ENCODE measurements at places on chromosomes 2 and 18. TPM values are rescaled to one million over a fixed set of nuclear protein-coding genes. Genes with fewer than 3 reads are reported as not detected.

DNA sequence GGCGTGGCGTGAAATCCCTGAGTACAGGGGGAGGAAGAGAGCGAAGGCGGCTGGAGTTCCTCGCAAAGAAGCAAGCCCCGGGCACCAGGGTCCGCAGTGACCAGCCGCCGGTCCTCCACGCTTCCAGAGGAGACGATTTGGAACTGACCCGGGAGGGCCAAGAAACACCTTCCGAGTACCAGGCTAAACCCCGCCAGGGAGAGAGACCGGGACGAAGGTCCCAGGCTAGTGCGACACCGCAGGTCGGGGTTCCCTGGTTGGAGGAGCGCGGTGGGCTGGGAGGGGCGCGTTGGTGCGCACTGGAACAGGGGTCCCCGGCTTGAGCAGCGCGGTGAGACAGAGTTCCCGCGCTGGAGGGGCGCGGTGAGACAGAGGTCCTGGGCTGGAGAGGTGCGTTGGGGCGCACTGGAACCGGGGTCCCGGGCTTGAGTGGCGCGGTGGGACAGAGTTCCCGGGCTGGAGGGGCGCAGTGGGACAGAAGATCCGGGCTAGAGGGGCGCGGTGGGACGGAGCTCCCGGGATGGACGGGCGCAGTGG lies 901 bp downstream of the WDFY1 start:
- peak; percentile 54 for DNase-seq

DNA sequence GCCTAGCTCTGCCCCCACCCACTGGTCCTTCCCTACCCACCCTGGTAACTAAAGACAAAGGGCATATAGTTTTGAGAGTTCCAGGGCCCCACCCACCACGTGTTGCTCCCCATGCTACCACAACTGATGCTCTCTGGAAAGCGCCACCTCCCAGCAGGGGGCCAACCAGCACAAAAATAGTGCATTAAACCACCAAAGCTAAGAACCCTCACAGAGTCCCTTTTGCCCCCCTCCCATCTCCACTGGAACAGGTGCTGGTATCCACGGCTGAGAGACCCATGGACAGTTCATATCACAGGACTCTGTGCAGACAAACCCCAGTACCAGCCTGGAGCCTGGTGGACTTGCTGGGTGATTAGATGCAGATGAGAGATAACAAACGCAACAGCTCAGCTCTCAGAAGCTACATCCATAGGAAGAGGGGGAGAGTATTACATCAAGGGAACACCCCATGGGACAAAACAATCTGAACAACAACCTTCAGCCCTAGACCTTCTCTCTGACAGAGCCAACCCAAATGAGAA lies 715.9 kb downstream of the NUP35 start:
- DNase-seq, result no peak

GRCh38 chr2:120654381-120655134 lies 81.1 kb upstream of the GLI2 start:
- peak; percentile 75 for DNase-seq

DNA sequence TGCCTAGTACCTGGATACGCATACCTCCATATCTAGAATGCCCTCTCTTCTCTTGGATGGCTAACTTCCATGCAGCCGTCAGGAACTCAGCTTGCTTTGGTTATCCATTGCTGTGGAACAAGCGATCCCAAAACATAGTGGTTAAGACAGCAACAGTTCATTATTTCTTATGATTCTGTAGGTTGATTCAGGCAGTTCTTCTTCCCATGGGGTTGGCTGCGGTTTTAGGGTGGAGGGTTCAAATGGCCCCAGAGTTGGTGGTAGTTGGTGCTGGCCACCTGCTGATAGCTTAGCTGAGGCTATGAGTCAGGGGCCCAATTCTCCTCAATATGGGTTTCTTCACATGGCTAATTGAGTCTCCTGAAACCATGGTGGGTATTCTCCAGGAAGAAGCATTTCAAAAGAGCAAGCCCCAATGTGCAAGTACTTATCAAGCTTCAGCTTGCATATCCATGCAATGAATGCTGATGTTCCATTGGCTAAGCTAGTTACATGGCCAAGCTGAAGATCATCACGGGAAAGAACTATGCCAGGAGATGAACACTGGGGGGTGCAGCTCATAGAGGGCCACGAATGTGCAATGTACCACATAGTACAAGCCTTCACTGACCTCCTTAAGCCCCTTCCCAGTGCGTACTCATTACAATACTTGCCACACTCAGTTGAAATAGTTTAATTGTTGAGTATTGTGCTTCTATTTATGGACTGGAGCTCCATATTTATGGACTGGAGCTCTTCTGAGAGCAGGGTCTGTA lies 10.0 kb upstream of the RHOB start:
- DNase-seq, result no peak

DNA sequence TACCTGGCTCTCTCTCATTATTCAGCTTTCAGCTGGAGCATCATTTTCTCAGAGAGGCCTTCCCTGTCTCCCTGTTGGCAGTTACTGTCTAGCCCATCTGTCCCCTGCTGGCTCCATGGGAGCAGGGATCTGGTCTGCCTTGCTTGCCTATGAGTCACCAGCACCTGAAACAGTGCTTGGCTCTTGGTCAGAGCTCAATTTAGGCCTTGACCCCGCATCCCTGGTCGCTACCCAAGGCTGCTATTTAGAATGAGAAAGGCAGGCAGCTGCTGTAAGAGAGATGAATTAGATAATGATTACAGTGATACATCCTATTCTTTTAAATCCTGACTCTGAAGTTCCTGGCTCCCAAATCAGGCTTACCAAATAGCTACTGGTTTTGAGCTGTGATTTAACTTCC lies 32.9 kb downstream of the KCNE4 start:
- no peak for DNase-seq

DNA sequence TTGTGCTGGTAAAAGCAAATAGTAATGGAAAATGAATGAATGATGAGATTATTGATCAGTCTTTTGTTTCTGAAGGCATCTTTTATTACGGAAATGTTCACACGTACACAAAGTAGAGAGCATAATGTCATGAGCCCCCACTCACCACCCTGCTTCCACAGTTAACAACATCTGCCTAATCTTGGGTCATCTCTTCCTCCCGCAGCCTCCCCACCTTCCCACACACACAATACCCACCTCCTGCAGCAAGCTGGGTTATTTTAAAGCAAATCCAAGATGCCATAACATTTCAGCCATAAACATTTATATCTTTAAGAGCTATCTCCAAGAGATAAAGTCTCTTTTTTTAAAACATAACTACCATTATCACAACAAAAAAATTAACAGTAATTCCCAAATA lies 36.3 kb downstream of the CYP27C1 start:
- no peak for DNase-seq

DNA sequence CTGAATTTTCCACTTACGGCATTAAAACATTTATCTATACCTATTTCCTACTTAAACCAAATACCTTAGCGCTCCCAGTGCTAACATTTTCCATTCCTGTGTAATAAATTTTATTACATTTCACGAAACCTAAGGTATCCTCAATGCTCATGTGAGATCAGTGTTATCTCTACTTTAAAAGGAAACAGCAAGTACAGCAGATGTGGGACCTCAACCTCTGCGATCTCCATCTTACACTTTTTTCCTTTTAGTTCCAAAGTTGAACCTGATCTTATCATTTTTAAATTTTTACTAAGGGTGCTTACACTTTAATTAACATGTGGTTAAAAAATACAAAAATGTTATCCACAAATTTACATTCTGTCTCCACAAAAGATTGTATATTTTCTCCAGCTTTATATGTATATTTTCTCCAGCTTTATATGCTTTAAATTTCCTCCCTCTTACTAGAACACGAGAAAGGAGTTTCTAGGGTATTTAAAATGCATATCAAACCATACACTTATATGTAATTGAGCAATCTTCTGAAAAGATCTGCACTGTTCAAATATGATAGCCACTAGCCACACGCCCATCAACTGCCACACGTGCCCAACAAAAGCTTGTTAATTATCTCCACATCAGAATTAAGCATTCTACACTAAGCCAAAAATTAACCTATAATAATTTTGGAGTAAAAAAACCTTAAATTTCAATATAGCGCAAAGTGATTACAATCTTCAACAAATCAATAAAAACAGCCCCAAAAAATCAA lies 38.1 kb downstream of the MBOAT2 start:
- no peak for DNase-seq

GRCh38 chr2:52955079-52955478 lies 812.5 kb upstream of the CHAC2 start:
- DNase-seq, result no peak

GRCh38 chr2:79373358-79374130 lies 139.3 kb upstream of the CTNNA2 start:
- no peak for DNase-seq

GRCh38 chr2:54999182-54999581 lies 51.1 kb downstream of the RTN4 start:
- DNase-seq, result no peak

GRCh38 chr2:5077479-5078089 lies 614.6 kb upstream of the SOX11 start:
- no peak for DNase-seq

GRCh38 chr18:1653873-1654272 lies 749.2 kb downstream of the ADCYAP1 start:
- DNase-seq, result no peak

GRCh38 chr18:80154293-80154692 lies 45.2 kb downstream of the ADNP2 start:
- no peak for DNase-seq

GRCh38 chr2:50535971-50536759 lies 495.8 kb downstream of the NRXN1 start:
- no peak for DNase-seq

The NRBP1 gene
- total RNA-seq, result 53.1 TPM

The NTSR2 gene
- not detected for total RNA-seq

GRCh38 chr2:26243470-26244308 lies 743 bp downstream of the HADHA start:
- no peak for DNase-seq

The TIGD1 gene
- total RNA-seq, result 1.7 TPM

- no peak for DNase-seq
These were observed 32.2 kb upstream of the MAT2A start for GRCh38 chr2:85506768-85507181.

DNA sequence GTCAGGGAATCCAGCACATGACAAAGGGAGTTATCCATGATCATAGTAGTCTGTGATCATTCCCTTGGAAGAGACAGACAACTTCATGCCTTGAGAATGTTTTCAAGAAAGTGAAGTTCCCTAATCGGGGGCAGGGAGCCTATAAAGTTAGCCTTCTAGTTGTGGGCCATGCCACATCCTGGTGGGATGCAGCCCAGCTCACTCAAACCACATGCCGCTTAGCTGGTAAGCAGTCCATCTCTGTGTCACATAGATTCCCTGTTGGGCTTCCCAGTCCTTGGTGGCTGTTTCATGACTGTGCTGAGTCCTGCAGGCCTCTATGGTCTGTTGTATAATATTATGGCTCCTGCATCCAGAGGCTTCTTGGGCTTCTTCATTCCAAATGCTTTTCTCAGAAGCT lies 11.4 kb upstream of the ARHGAP25 start:
- no peak for DNase-seq

The ST8SIA3 gene
- not detected for total RNA-seq

GRCh38 chr2:44736270-44736942 lies 205.1 kb upstream of the SIX3 start:
- no peak for DNase-seq

GRCh38 chr2:56583796-56584315 lies 400.1 kb downstream of the CCDC85A start:
- DNase-seq, result no peak

GRCh38 chr18:61953161-61953560 lies 60.4 kb upstream of the RNF152 start:
- DNase-seq, result no peak

The GCG gene
- total RNA-seq, result not detected

- no peak for DNase-seq
These were observed 217.0 kb downstream of the CD226 start for GRCh38 chr18:69730664-69731063.

GRCh38 chr2:188676010-188676400 lies 298.2 kb upstream of the COL3A1 start:
- no peak for DNase-seq

DNA sequence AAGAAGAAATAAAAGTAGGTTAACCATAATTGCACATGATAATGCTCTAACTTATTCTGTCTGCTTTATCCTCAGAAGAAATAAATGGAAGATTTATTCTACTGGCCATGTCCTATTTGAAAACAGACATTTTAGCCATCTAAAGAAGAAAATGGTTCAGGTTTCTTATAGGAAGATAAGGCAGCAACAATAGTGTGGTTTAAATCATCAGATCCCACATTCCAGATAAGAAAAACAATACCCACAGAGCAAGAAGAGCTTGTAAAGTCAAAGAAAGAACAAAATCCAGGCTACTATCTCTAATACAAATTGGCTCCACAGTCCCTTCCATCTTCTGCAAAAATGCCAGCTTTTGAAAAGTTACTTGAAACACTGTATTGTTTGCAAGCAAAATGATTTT lies 49.3 kb downstream of the L3MBTL4 start:
- no peak for DNase-seq

The CCDC178 gene
- total RNA-seq, result 0.55 TPM

The LONRF2 gene
- total RNA-seq, result 17.5 TPM

DNA sequence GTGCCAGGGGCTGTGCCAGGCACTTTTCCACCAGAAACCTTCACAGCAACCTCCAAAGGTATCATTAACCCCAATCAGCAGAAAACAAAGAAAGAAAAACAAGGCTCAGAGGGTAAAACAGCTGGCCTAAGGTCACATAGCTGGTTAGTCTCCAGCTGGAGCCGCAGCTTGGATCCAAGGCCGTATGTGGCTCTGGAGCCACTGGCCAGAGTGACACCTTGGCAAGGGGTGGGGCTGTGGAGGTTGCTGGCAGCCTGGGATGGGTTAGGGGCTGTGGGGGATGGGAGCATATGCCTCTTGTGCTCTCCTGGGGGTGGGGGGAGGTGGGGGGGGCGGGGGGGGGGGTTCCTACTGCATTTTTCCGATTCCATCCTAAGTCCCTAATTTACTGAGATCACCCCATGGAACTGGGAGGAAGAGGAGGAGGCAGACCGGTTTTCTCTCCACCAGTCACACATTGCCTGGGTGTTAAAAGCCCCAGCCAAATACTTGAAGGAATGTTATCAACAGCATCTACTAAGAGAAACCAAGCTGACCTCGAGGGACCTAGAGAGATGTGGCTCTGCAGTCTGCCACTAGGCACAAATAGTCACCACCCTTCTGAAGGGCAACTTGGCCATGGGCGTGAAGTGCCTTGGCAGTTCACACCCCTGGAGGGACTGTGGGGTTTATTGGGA lies 8.0 kb downstream of the HAAO start:
- DNase-seq, result no peak

GRCh38 chr18:38427736-38428135 lies 862.1 kb upstream of the CELF4 start:
- no peak for DNase-seq

The TTN gene
- total RNA-seq, result 3,610 TPM

The C1QL2 gene
- not detected for total RNA-seq

- peak; percentile 52 for DNase-seq
These were observed 147.6 kb downstream of the CCBE1 start for GRCh38 chr18:59549503-59550173.

The RAD51AP2 gene
- 0.10 TPM for total RNA-seq

The WNT10A gene
- not detected for total RNA-seq

The CAPN14 gene
- 0.42 TPM for total RNA-seq

The SOWAHC gene
- 2.5 TPM for total RNA-seq

All from left ventricle myocardium superior (tissue), 1 donor.